ENCODE measurements at places on chromosomes 7 and 10. TPM values are rescaled to one million over a fixed set of nuclear protein-coding genes. Genes with fewer than 3 reads are reported as not detected.

- DNase-seq: no peak
These were observed 500.4 kb downstream of the NEBL start for GRCh38 chr10:20396701-20397100.

DNA sequence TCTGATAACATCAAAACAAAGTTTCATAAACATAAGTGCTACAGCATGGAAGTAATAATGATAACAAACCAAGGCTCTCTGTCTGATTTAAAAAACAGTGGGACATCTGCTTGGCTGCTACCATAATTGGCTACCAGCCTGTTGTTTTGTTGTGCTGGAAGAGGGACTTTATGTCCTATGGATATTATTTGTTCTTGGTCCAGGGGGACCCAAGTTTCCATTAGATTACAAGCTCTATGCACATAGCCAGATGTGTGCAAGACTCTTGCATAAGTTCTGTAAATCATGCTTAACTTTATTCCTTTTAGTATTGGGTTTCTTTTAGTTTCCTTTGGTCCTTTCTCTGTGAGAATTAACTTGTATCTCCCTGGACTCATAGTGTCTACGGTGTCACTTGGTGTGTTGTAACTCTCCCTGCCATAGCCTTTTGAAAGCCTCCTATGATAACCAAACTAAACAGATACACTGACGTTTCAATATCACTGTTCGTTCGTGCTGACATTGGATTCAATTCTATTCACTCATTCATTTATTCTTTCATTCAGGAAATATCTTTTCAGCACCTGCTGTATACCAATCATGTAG, 41.4 kb upstream of the CD36 start:
- DNase-seq: no peak

DNA sequence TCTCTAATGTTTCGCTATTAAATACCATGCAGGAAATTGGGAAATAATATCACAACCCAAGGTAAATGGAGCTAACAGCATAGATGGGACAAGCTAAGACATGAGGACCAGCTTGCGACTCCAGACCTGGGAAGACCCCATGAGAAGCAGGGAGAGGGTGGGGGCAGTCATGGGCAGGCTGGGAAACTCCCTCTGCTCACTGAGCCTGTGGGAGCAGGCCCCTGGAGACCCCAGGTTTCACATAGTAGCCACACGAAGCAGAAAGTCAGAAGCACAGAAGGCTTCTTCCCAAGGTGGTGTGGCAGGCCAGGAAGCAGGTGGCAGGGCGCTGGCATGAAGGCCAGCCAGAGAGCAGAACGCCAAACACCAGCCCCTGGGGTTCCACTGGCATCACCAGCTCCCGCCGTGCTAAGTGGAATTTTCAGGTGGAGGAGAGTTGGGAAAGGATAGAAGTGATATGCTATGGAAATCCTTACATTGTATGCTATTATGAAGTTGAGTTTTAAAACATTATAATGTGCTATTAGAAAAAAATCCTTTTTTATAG, 99.9 kb upstream of the RNF32 start:
- no peak for DNase-seq

GRCh38 chr7:38600741-38601140, 30.4 kb downstream of the AMPH start:
- DNase-seq: no peak

GRCh38 chr10:63021225-63021624, 111.9 kb upstream of the NRBF2 start:
- DNase-seq: no peak

- DNase-seq: no peak
These were observed 6.9 kb upstream of the UNC5B start for GRCh38 chr10:71205468-71205867.

DNA sequence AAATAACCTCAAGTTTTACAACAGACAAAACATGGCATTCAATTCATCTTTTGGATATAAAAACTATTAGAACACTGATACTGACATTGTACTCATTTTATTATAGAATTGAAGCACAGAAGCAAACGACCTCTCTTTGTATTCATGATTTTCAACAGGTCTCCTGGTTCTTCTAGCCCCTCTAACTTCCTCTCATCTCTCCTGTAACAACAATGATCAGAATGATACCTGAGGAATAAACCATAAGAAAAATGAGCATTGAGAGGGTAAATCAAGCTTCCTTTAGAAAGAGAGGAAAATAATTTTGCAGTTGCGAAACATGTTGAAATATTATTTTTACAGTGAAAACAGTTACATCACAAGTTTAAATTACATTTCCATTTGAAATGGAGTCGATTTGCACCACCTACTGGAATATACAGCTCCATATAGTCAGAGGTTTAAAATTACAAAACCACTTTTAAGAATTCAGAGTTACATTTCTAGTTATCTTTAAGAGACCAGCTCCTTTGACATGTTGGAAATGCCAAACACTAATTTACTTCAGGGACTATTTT, 17.5 kb upstream of the TEX36 start:
- DNase-seq: no peak

GRCh38 chr7:30272126-30272525, 12.3 kb upstream of the ZNRF2 start:
- no peak for DNase-seq

The ELN gene
- total RNA-seq: 0.41 TPM

Measured in neural crest cell (in vitro differentiated cells).